ENCODE measurements at places on chromosomes 1 and 21.

GRCh38 chr1:216843409-216843808, 120.2 kb upstream of the ESRRG start:
- no peak for DNase-seq

DNA sequence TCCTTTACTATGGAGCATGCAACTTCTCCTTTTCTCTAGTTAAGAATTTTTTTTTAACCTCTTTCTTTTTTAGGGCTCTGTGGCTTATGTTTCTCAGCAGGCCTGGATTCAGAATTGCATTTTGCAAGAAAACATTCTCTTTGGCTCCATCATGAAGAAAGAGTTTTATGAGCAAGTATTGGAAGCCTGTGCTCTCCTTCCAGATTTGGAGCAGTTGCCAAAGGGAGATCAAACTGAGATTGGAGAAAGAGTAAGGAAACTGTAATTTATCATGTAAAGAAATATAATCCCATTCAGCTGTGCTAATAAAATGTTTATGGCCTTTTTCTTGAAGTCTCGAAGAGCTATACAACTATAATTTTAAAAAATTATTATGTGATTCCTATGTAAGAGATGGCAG, 70.1 kb downstream of the HSPA13 start:
- DNase-seq = no peak

DNA sequence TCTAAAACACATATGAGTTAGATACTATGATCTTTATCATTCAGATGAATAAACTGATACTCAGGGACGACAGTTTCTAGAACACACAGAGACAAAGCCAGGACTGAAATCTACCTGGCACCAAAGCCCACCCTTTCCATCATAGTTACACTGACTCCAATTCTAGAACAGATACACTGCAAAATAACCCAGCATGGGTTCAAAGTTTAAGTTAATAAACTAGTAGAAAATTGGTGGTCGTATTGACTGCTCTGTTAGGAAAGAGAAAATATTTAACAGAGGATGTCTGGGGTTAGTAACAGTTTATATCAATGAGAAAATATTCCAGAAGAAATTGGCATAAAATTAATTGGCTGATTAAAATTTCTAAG, 60.8 kb upstream of the BCL9 start:
- DNase-seq = no peak

GRCh38 chr1:170067253-170067819, 7.2 kb downstream of the KIFAP3 start:
- DNase-seq = no peak

GRCh38 chr1:19569786-19570185, 74.3 kb upstream of the NBL1 start:
- no peak for DNase-seq

- DNase-seq = no peak
Measured at GRCh38 chr1:94265011-94265422, 27.6 kb upstream of the ARHGAP29 start.

DNA sequence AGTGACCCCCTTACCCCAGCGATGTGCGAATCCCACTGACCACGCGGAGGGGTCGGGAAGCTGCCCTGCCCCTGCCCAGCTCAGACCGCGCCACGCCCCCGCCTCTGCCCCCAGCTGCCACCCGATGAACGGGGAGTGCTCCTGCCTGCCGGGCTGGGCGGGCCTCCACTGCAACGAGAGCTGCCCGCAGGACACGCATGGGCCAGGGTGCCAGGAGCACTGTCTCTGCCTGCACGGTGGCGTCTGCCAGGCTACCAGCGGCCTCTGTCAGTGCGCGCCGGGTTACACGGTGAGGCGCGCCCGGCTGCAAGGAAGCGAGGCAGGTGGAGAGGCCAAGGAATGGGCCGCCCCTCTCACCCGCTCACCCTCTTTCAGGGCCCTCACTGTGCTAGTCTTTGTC, 11.9 kb upstream of the LRRC71 start:
- DNase-seq = no peak

- no peak for DNase-seq
Measured at GRCh38 chr21:34520764-34521508, 8.9 kb upstream of the KCNE1 start.

- DNase-seq = no peak
Measured at GRCh38 chr1:59718064-59718988, 96.4 kb upstream of the HOOK1 start.

- DNase-seq = no peak
Measured at GRCh38 chr1:157429601-157430240, 122.6 kb downstream of the FCRL5 start.

GRCh38 chr1:232748910-232749368, 56.3 kb upstream of the MAP10 start:
- no peak for DNase-seq

DNA sequence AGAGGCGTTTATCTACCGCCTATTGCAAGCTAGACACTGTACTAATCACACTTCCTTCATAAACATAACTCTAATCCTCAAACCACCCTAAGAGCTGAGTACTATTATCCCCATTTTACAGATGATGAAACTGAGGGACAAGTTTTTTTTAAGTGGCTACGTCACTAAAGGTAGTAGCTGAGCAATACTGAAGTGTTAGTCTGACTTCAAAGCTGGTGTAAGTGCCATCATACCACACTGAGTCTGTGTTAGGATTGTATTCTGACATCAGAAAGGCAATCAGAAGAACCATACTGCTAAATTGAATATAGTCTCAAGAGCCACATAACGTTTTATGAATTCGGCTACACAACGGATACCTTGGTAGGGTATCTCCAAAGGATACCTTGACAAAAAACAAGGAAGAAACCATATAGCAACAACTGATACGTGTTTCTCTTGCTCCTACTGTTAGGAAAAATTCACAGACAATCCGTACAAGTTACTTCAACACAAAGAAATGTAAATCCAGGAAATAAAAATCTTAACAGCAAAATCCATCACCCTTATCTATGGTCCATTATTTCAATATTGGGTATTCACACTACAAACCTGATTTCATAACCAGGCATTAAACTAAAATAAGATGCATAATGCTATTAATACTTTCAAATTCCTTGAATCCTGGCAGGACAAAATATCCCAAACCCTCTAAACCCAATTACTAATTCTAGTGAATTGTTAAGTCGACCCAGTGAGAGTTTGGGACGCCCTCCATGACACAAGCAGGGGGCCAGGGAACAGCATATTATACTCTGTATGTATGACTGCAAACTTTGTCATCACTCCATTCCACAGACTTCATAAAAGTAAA, 1.6 kb downstream of the TP53BP2 start:
- no peak for DNase-seq

DNA sequence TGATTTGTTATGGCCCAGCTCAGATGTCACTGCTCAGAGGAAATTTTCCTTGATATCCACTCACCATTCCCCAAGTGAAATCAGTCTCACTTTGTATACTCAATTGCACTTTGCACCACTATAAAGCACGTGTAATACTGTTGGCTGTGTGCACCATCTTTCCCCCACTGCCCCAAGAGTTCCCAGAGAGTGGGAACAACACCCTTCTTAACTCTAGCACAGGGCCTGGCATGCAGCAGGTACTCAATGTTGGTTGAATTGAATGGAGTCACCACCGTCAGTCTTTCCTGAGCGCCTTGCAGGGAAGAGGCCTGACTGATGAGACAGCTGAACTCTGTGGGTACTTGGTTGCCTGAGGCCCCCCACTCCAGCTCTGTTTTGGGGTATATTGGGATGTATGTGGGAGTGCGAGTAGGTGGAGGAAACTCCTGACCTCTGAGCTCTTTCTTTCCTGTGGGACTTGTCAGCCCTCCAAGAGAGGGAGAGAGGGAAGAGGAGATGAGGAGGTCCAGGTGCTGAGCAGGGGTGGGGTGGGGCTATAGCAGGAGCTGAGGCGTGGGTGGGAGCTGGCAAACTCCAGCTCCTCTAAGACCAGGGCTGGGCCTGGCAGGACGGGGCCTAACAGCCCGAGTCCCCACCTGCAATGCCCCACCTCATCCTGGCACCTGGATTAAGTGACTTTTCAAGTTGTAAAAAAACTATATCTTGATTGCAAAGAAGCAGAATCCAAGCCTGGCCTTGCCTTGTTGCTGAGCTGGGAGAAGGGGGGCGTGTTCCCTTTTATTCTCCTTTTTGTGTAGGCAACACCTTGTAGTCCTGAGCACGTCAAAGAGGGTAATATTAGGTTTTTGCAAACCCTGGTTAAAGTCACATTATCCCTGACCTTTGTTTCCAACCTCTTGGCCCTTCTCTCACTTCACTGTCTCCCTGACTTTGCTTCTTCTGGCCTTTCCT, 19.4 kb upstream of the WASF2 start:
- no peak for DNase-seq

DNA sequence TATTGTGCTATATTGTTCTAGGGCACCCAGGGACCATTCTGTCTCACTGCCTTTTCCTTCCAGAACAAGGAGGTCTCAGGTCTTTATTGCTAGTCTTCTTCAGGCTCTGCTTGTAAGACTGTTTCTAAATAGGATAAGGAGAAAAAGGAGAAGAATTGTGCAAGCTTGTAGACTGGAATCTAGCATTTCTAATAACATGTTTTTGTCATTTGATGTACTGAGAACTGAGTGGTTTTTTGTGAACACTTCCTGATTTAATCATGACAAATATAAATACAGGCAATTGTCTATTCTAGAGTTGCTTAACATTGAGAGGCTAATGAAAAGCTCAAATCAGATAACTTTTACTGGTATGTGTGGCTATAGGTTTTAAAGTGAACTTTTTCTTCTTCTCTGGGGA, 77.6 kb downstream of the CLIC4 start:
- no peak for DNase-seq

DNA sequence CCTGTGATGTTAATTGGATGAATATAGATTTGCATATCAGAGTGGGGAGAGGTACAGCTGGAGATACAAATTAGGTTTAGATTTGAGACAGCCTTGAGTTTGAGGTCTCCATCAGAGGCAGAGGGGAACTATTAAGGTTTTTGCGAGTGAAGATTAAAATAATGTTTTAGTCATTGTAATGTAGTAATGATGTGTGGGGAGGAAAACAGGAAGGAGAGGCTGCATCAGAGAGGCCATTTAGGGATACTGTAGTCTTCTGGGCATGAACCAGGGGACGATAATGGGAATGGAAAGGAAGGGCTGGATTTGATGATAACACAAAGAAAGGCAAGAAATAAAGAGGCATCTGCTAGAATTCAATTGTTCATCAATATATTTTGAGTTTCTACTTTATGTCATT, 9.5 kb downstream of the CD84 start:
- DNase-seq = no peak

GRCh38 chr1:185966471-185966870, 232.3 kb downstream of the HMCN1 start:
- no peak for DNase-seq

- DNase-seq = no peak
Measured at GRCh38 chr1:34790985-34791384, 1.8 kb upstream of the GJA4 start.

GRCh38 chr1:228987736-228988506, 252.6 kb downstream of the RHOU start:
- no peak for DNase-seq

DNA sequence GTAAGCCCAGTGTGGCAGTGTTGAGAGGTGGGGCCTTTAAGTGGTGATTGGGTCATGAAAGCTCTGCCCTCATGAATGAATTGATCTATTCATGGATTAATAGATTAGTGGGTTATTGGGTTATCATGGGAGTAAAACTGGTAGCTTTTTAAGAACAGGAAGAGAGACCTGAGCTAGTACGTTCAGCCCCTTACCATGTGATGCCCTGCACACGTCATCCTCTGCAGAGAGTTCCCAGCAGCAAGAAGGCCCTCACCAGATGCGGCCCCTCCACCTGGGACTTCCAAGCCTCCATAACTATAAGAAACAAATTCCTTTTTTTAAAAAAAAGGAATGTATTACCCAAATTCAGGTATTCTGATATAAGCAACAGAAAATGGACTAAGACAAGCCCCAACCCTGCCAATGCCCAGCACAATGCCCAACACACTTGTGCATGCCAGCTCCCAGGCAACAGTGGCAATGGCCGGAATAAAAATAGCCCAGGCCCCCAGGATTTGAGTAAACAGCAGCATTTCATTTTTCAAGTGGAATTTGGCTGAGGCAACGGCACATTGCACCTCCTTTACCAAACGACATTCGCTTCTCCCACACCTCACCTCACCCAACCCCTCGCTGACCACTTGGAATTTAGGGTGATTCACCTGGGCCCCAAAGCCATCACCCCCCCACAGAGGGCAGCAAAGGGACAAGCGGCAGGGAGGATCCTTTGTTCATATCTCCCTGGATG, 215.9 kb downstream of the TOMM20 start:
- no peak for DNase-seq

DNA sequence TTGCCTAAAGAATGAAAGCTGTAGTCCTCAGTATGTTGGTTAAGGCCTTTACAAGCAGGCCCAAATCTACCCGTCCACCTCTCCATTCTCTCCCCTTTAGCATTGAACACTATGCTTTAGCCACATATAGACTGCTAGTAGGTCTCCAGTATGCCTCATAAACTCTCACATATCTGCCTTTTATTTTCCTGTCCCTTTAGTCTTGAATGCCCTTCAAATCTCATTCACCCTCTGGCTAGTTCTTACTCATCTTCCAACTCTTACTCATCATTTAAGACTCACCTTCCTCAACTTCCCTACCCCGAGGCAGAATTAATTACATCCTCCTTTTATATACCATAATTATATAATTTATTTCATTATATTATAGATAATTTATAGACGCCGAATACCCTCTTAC, 78.7 kb upstream of the TSPAN2 start:
- DNase-seq = no peak

- DNase-seq = no peak
Measured at GRCh38 chr1:67552336-67552759, 122.1 kb upstream of the SERBP1 start.

DNA sequence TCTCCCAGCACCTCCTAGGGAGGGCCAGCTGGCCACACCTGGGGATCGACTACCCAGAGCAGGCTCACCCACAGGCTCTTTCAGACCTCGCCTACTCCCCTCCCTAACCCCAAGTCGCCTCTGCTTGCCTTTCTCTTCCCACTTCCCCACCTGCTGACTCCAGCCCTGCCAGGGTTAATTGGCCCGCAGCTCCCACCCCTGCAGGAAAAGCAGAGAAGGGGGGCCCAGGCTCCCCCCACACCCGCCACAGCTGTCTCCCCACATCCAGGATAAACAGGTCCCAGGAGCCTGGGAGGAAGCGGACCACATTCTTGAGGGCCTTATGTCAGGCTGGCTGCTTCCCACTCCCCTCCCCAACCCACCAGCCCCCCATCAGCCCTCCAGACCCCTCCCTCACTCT, 45.0 kb downstream of the TAS1R2 start:
- DNase-seq = no peak

GRCh38 chr1:20660847-20661206, 342 bp downstream of the DDOST start:
- no peak for DNase-seq

DNA sequence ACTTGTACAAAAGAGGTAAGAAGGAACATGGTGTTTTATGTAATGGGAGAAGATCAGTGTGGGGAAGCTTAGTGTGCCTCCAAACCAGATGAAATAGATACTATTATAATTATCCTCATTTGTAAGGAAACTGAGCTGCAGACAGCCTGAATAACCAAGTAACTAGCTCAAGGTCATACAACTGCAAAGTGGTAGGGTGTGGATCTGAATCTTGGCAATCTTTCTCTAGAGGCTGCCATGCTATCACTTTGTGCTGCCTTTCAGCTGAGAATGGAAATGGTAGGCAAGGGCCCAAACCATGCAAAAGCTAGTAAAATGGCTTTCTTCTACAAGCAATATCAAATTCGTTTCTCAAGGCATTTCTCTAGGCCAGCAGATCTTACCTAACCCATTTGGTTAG, 51.0 kb downstream of the DUSP10 start:
- DNase-seq = no peak

GRCh38 chr1:7784492-7785071, 491 bp downstream of the PER3 start:
- no peak for DNase-seq

- no peak for DNase-seq
Measured at GRCh38 chr1:230901671-230902070, 33.4 kb upstream of the C1orf198 start.

- no peak for DNase-seq
Measured at GRCh38 chr1:97864615-97865014, 56.2 kb downstream of the DPYD start.

All from H1 (cell line).